Stimulated activated CD4-positive, alpha-beta T cell treated with anti-CD3 and anti-CD28 coated beads, Interleukin-1b, Interleukin-23, amount 100 ng/mL, for 1 hour (primary cell): ENCODE measurements at places on chromosomes 7 and 10.

DNA sequence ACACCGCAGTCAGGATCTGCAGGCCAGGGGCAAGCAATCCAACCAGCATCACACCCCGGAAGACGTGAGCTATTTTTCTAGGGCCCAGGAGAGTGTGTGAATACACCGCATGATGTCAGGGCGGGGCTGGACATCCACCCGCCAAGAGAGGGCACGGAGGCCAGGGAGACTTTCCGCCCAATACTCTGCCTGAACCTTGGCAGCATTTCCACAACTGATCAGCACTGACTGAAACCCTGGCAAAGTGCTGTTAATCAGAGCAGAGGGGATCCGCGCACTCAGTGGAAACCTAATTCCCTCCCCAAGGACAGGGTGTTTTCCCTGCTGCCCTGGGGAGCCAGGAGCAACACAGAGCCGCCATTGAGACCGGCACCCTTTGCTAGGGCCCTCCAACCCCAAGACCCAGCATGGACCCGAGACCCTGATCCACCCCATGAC lies 8.2 kb downstream of the MAD1L1 start:
- no peak for DNase-seq

DNA sequence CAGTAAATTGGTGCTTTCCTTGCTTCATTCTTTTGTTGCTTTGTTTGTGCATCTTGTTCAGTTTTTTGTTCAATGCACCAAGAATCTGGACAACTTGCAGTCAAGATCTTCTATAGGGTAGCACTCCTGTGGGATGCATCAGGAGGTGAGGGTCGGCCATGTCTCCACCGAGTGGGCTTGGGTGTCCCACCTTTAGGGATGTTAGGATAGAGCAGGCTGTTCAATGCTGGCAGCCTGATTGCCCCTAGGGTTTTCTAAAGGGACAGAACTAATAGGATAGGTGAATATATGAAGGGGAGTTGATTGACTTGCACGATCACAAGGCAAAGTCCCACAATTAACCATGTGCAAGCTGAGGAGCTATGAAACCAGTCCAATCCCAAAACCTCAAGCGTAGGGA lies 109.9 kb downstream of the GLRX3 start:
- no peak for DNase-seq

- no peak for DNase-seq
Measured at GRCh38 chr7:126937171-126937570, 315.6 kb downstream of the GRM8 start.

GRCh38 chr10:36266923-36267322 lies 624.8 kb upstream of the FZD8 start:
- DNase-seq = no peak

DNA sequence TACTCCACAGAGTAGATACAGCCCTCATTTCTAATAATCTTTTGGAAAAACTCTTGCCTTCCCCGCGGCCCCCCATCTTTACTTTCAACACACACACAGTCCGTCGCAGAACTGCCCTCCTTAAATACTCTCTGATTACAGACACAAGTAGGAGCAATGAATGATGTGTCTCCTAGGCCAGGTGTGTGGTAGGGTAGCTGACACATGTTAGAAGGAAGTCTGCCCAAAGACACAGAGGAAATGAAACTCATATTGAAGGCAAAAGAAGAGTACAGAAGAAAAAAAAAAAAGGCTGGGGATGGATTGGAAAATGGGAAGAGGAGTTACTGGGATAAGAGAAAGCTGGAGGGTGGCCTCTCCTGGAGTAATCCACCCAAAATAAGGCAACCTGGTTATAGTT lies 14.6 kb downstream of the OPALIN start:
- no peak for DNase-seq

DNA sequence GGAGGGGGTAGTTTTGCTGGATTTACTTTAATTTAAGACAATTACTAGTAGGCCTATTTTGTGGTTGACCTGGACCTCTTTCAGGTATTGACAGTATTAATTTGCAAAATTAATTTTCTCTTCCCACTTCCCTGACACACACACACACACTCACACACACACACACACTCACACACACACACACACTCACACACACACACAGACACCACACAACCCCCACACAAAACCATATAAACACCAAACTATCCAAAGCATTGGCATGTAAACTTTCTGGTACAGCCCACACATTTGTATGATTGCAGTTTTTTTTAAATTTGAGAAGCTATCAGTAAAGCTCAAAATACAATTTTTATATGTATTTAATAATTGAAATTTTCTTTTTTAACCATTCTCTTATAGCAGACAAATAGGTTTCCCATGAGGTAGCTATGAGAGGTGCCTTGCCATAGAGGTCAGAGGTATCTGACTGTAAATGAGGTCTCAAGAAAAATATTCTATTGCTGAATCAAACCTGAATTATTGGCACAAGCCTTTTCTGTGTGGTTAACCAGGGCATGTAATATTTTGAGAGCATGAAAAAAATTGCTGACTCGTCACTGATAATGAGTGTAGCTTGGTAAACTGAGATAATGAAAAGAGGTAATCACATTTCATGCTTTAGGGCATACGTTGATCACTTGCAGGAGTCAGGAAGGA lies 306.5 kb downstream of the GATA3 start:
- DNase-seq = no peak

DNA sequence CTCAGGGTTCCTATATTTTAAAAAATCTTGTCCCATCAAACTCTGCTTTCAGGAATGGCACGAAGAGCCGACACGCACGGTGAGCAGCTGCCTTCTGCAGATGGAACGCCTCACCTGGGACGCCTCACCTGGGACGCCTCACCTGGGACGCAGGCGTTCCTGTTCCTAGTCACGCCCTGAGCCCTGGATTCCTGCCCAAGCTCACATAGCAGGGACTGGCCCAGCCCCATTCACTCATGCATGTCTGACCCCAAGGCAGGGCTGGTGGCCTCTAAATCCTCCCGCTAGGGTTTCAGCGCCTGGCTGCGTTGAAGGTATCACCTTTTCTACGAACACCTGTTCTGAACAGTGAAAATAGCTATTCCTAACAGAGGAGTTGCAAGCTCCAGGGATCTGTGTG lies 49.8 kb downstream of the CARD11 start:
- DNase-seq = no peak
